ENCODE measurements at places on chromosomes 12 and 14.
A peak's percentile ranks its signal among the peaks of the same experiment; 100 is the strongest.

DNA sequence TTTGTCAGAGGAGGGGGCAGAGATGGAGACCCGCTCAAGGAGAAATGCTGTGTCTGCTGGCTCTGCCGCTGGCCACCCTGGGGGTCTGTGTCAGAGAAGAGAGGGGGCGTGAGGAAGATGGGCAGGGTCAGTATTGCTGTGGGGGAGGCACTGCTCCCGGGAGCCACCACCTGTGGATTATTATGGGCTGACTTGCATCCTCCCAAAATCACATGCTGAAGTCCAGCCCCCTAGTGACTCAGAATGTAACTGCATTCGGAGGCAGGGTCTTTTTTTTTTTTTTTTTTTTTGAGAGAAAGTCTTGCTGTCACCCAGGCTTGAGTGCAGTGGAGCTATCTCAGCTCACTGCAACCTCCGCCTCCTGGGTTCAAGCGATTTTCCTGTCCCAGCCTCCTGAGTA is 12.3 kb downstream of the ABCD4 start:
- DNase-seq, result peak; percentile 24

- DNase-seq, result no peak
Observed at GRCh38 chr14:36212987-36213386, 36.5 kb upstream of the PTCSC3 start.

- no peak for DNase-seq
Observed at GRCh38 chr12:9735601-9736000, 2.7 kb upstream of the CLECL1 start.

GRCh38 chr12:25286837-25287236 is 36.1 kb upstream of the KRAS start:
- no peak for DNase-seq

- DNase-seq, result no peak
Observed at GRCh38 chr12:47987411-47988072, 16.7 kb downstream of the COL2A1 start.

DNA sequence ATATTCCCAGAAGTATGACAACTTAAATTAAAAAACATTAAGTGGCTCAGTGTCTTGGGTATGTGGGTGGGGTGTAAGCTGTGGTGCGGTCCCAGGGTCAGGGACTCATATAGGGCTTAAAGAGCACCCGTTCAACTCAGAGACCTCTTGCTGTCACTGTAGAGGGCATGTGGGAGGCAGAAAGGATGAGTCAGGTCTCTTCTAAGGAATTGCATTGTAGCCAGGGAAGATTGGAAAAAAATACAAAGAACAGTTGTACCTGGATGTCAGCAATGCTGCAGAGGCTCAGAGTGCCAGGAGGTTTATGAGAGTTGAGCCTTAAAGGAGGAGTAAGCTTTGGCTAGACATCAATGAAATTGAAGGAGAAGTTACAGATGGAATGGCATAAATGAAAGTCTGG is 104.1 kb downstream of the MYRFL start:
- DNase-seq, result no peak

GRCh38 chr14:100468557-100468956 is 118.7 kb downstream of the BEGAIN start:
- no peak for DNase-seq

- DNase-seq, result no peak
Observed at GRCh38 chr14:94897561-94897960, 127.6 kb upstream of the GSC start.

GRCh38 chr14:61147381-61147821 is 133.7 kb downstream of the TMEM30B start:
- no peak for DNase-seq

- DNase-seq, result no peak
Observed at GRCh38 chr12:2138871-2139308, 86.1 kb downstream of the CACNA1C start.

DNA sequence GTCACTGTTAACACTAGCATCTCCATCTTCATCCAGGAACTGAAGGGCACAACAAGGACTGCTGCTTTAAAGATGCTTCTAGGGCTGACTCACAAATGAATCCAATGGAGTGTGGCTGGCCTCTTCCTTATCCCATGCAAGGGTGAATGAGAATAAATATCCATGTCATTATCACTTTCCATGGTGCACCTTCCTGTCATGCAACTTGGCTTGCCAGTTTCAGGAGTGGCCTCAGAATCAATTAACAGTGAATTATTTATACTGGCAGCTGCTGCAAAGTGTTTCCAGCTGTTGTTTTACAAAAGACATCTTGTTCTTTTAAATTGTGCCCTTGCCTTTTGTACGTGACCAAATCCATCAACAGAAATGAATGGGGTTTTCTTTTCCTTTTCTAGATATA is 499.3 kb upstream of the TMEM132C start:
- no peak for DNase-seq

DNA sequence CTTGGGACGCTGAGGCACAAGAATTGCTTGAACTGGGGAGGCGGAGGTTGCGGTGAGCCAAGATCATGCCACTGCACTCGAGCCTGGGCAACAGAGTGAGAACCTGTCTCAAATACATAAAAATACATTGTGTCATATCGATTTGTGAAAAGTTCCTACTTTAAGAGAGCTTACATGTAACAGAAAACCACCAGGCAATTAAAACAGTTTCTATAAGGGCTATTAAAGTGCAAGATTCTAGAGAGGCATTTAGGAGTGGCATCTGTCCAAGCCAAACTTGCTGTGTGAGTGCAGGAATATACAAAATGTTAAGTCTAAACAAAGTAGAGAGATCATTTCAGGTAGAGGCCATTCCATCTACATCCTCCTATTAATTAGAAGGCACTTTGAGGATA is 1.7 kb upstream of the NEK9 start:
- no peak for DNase-seq

- DNase-seq, result no peak
Observed at GRCh38 chr14:60679566-60680258, 30.4 kb upstream of the SIX1 start.

- no peak for DNase-seq
Observed at GRCh38 chr12:102682366-102683289, 202.3 kb upstream of the IGF1 start.

- DNase-seq, result no peak
Observed at GRCh38 chr14:66662374-66662773, 154.4 kb downstream of the GPHN start.

- DNase-seq, result no peak
Observed at GRCh38 chr14:56581041-56581727, 1.6 kb downstream of the TMEM260 start.

- no peak for DNase-seq
Observed at GRCh38 chr12:112525426-112525809, 106.7 kb downstream of the PTPN11 start.

- DNase-seq, result no peak
Observed at GRCh38 chr14:92963301-92964123, 40.6 kb downstream of the CHGA start.

- DNase-seq, result no peak
Observed at GRCh38 chr14:103675957-103676356, 39.3 kb downstream of the XRCC3 start.

- DNase-seq, result no peak
Observed at GRCh38 chr14:92659765-92660561, 88.5 kb downstream of the LGMN start.

- DNase-seq, result no peak
Observed at GRCh38 chr14:103741876-103742275, 26.3 kb downstream of the ZFYVE21 start.

- no peak for DNase-seq
Observed at GRCh38 chr12:75585330-75585729, 73.9 kb upstream of the KRR1 start.

Data from nephron progenitor cell (in vitro differentiated cells).